Activated T-helper 17 cell treated with anti-CD3 and anti-CD28 coated beads, Interleukin-2, amount 50 U/mL, for 72 hours (primary cell): ENCODE measurements at places on chromosomes 5 and 9.

DNA sequence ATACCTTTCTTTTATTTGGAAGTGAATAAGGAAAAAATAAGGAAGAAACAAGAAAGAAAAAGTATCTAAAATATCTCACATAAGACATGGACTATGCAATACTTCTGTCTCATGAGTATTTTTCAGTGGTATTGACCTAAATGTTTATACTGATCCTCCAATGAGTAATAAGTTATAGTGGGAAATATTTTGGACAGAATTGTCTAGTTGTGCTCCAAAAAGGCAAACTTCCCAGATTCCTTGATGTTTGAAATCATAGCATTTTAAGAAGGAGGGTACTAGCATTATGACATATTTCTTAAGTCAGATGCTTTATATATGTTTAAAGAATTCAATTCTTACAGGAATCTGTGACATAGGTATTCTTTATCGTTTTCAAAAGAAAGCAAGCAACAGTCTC, 34.5 kb upstream of the BASP1 start:
- ATAC-seq: no peak

DNA sequence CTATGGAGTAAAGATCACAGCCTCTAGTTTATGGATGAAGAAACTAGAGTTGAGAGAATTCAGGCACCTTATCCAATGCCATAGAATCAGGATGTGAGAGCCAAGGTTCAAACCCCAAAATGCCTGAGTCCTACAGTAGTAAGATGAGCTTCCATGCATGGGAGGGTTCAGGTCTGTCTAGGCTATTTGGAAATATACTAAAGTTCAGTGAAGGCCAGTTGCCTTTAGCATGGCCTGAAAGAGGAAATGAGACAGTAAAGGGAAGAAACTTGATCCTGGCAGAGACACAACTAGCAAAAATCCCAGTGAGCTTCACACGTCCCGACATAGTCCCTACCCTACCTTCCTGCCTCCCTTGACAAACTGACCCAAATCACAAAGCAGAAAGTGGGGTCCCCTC, 317.0 kb downstream of the RASEF start:
- ATAC-seq: no peak

GRCh38 chr9:71966601-71967000, 55.2 kb downstream of the C9orf85 start:
- ATAC-seq: no peak

DNA sequence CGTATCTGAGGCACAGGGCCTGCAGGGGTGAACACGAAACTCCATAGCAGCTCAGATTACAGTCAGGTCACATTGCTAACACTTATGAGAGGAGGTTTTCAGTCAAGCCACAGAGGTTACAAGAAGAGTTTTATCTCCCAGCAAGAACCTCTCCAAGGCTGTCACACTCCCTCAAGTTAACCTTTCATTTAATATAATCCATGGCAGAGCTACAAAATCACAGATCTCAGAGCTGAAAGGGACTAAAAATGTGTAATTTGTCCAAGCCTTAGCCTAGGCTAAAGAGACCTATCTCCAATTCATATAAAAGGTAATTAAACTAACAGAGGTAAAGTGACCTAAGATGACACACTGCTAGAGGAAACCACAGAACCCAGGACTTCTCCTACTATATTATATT, 57.2 kb downstream of the MLANA start:
- ATAC-seq: peak; percentile 52
